Adrenal gland (tissue), 19 donors: ENCODE measurements at places on chromosomes 6 and 20.

DNA sequence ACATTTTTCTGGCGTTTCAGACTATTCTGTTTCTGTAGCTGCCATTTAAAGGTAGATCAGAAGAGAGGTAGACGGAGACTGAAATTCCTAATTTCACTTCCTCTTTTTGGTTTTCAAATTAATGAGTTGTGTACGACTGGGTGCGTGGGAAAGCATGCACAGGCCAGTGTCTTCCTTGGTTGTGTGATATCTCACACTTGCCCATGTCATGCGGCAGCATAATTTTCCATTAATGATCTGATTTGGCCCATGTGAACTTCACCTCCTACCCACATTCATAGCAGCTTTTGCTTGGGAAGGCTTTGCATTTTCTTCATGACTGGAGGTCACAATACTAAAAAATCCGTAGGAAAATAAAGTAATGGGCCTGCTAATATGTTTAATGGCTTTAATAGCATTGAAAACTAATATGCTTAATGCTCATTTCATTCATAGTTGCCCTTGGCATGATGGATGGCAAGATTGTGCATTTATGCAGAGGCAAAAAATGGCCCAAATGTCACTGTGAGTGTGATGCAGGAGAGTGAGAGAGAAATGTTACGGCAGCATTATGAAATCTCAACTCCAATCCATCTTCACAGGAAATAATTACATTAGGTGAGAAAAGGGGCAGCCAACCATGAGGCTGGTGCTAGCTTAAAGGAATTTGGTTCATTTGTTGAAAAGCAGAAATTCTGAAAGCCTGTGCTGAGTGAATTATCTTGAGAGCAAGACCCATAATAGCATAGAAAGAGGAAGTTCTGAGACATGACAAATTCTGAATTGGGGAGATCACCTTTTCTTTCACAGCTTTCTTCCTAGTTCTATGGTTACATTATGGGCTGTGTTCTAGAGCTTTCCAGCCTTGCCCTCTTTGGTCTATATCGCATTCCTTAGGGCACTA, 69.0 kb upstream of the UST start:
- no peak overlapping the region for H3K27ac ChIP-seq
- no peaks in the 10 kb centered on the region for H3K27me3 ChIP-seq
- no peaks in the 10 kb centered on the region for H3K4me1 ChIP-seq
- H3K4me3 ChIP-seq, result no peak overlapping the region

- no peaks in the 10 kb centered on the region for H3K27me3 ChIP-seq
- H3K4me3 ChIP-seq, result no peak overlapping the region
These were observed 22.1 kb downstream of the PABPC1L start for GRCh38 chr20:44931911-44932310.

GRCh38 chr20:11454966-11455799, 462.5 kb upstream of the BTBD3 start:
- no peak overlapping the region for H3K4me3 ChIP-seq
- H3K27ac ChIP-seq, result no peak overlapping the region
- no peaks in the 10 kb centered on the region for H3K4me1 ChIP-seq
- no peaks in the 10 kb centered on the region for H3K27me3 ChIP-seq
- no peaks in the 10 kb centered on the region for H3K36me3 ChIP-seq

GRCh38 chr6:167849846-167850459, 23.2 kb downstream of the AFDN start:
- no peak overlapping the region for H3K27ac ChIP-seq
- H3K4me1 ChIP-seq, result peaks cover 5% of the 10 kb centered on the region
- H3K36me3 ChIP-seq, result no peaks in the 10 kb centered on the region
- H3K27me3 ChIP-seq, result no peaks in the 10 kb centered on the region
- no peak overlapping the region for H3K4me3 ChIP-seq
- no peak for DNase-seq

- H3K4me3 ChIP-seq, result no peak overlapping the region
- H3K36me3 ChIP-seq, result no peaks in the 10 kb centered on the region
- H3K27ac ChIP-seq, result no peak overlapping the region
- no peaks in the 10 kb centered on the region for H3K27me3 ChIP-seq
These were observed 7.7 kb upstream of the BCAS4 start for GRCh38 chr20:50787181-50787580.

DNA sequence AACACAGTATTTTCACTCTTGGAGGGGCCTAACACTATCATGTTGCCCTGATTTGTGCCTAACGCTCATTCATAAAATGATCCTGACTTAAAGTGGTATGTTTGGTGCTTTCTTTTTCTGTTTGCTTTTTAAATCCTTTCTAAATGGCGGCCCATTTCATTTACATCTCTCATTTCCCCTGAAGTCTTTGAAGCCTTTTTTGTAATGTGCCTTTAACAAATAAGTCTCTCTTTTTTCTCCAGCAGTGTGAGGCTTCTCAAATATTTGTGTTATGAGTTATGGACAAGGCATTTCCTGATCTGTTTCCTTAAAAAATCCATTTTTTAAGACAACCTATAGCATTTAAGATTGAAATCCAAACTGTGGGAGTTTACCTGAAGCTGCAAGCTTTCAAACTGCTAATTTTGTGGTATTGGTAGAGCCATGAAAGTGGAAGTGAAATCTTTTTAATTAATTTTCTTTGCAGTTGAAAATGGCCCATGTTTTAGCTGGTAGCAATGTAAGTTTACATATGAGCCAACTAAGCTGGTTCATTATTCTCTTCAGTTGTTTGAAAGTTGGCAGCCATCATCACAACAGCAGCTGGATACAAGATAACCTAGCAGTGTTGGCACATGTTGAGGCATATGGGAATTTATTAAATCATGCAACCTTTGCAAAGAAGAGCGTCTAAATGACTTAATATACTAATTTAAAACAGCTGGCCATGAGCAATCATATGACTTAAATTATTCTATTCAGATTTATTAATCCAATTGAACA, 469.7 kb downstream of the CDKAL1 start:
- H3K27ac ChIP-seq, result no peak overlapping the region
- H3K27me3 ChIP-seq, result no peaks in the 10 kb centered on the region
- H3K4me1 ChIP-seq, result peaks cover 5% of the 10 kb centered on the region
- H3K36me3 ChIP-seq, result no peaks in the 10 kb centered on the region
- DNase-seq, result no peak

DNA sequence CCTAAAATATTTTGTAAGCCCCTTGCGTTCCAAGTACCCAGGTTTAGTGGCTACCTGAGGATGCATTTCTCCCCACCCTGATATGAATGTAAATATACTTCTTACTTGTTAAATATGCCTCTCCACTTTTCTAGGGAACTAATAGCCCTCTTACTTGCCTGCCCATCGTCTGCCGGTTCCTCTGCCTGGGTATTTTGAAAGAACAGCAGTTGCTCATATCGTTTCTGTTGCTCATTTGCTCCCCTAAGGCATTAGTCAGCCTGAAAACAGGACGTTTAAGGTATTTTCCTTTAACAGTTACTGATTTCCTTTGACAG, 141.3 kb upstream of the CARMIL1 start:
- H3K4me3 ChIP-seq, result no peak overlapping the region
- H3K4me1 ChIP-seq, result no peaks in the 10 kb centered on the region
- peak; percentile 17 for DNase-seq
- H3K36me3 ChIP-seq, result no peaks in the 10 kb centered on the region
- peak overlapping the region; percentile 68 for H3K27ac ChIP-seq

- H3K4me1 ChIP-seq, result no peaks in the 10 kb centered on the region
- H3K36me3 ChIP-seq, result no peaks in the 10 kb centered on the region
- no peak overlapping the region for H3K27ac ChIP-seq
These were observed 47.3 kb downstream of the LY86 start for GRCh38 chr6:6635869-6636268.

DNA sequence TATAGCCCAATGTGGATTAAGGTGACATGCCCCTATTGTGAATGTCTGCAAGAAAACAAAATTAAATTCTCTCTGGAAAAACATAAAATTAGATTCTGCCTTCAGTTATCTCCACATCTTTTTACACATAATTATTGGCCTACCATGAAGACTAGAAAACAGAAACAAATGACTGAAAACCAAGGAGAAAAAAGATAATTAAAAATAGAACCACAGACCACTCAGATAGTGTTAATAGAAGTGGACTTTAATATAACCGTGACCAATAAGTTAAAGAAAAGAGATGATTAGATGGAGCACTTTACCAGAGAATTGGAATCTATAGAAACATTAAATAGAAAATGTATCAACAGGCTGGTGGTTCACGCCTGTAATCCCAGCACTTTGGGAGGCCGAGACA, 445.7 kb downstream of the EPM2A start:
- no peaks in the 10 kb centered on the region for H3K4me1 ChIP-seq
- H3K27me3 ChIP-seq, result no peaks in the 10 kb centered on the region
- no peaks in the 10 kb centered on the region for H3K36me3 ChIP-seq
